ENCODE measurements at places on chromosomes 7 and 10.

GRCh38 chr7:70098905-70099672 lies 500.8 kb downstream of the AUTS2 start:
- no peak overlapping the region for H3K4me3 ChIP-seq
- no peak for DNase-seq
- H3K27ac ChIP-seq, result no peak overlapping the region
- peaks cover 2% of the 10 kb centered on the region for H3K4me1 ChIP-seq

- H3K27ac ChIP-seq, result no peak overlapping the region
- H3K36me3 ChIP-seq, result no peaks in the 10 kb centered on the region
- H3K27me3 ChIP-seq, result peaks cover 9% of the 10 kb centered on the region
- no peak overlapping the region for H3K4me3 ChIP-seq
Measured at GRCh38 chr10:113239566-113240350, 289.7 kb downstream of the TCF7L2 start.

GRCh38 chr10:17059197-17059688 lies 70.4 kb downstream of the CUBN start:
- H3K4me3 ChIP-seq, result no peak overlapping the region
- no peak overlapping the region for H3K27ac ChIP-seq
- peaks cover 5% of the 10 kb centered on the region for H3K36me3 ChIP-seq
- DNase-seq, result no peak
- H3K27me3 ChIP-seq, result no peaks in the 10 kb centered on the region

- peak overlapping the region; percentile 38 for H3K27ac ChIP-seq
- no peak for DNase-seq
- peaks cover 1% of the 10 kb centered on the region for H3K27me3 ChIP-seq
- peaks cover 6% of the 10 kb centered on the region for H3K4me1 ChIP-seq
Measured at GRCh38 chr10:2978574-2979273, 88.6 kb upstream of the PFKP start.

- no peaks in the 10 kb centered on the region for H3K36me3 ChIP-seq
- H3K4me3 ChIP-seq, result no peak overlapping the region
- H3K27me3 ChIP-seq, result peaks cover 5% of the 10 kb centered on the region
- H3K27ac ChIP-seq, result no peak overlapping the region
Measured at GRCh38 chr10:99297033-99297432, 32.1 kb upstream of the CNNM1 start.

- H3K4me3 ChIP-seq, result no peak overlapping the region
- DNase-seq, result no peak
- no peaks in the 10 kb centered on the region for H3K36me3 ChIP-seq
- peaks cover 3% of the 10 kb centered on the region for H3K27me3 ChIP-seq
Measured at GRCh38 chr7:121416533-121416932, 20.4 kb upstream of the FAM3C start.

- H3K4me3 ChIP-seq, result no peak overlapping the region
- peaks cover 3% of the 10 kb centered on the region for H3K27me3 ChIP-seq
- no peak overlapping the region for H3K27ac ChIP-seq
Measured at GRCh38 chr7:17444673-17445072, 146.2 kb downstream of the AHR start.

DNA sequence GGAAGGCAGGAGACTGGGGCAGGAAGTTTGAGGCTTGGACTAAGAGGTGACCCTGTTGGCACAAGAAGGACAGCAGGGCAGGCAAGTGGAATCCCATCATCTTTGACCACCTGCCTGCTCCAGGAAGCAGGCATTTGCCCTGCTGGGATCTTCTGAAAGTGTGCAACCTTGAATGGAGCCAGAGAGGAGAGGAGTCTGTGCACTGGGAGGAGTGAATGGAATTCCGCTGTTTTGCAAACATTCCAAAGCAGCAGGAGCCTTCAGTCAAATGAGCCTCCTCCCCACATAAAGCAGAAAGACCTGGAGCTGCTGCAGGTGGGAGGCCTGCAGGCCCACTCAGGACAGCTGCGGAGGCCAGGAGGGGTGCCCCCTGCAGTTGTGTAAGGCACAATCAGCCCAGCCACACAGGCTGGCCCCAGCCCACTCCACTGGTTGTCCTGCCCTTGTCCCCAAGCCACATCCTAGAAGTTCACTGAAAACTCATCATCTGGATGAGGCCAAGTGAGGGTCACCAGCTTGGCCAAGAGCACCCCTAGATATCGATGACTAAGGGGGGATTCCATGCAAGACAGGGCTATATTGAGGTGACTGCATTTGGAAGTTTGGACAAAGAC lies 249.5 kb downstream of the RPS24 start:
- peaks cover 10% of the 10 kb centered on the region for H3K27me3 ChIP-seq
- H3K4me1 ChIP-seq, result no peaks in the 10 kb centered on the region
- no peak overlapping the region for H3K27ac ChIP-seq
- no peak for DNase-seq

- no peaks in the 10 kb centered on the region for H3K27me3 ChIP-seq
- H3K4me1 ChIP-seq, result no peaks in the 10 kb centered on the region
- H3K4me3 ChIP-seq, result no peak overlapping the region
- peaks cover 12% of the 10 kb centered on the region for H3K36me3 ChIP-seq
- H3K27ac ChIP-seq, result no peak overlapping the region
- no peak for DNase-seq
Measured at GRCh38 chr10:89609833-89610346, 35.2 kb downstream of the PANK1 start.

GRCh38 chr7:39453743-39454355 lies 112.4 kb upstream of the YAE1 start:
- H3K36me3 ChIP-seq, result no peaks in the 10 kb centered on the region
- no peaks in the 10 kb centered on the region for H3K4me1 ChIP-seq
- no peak overlapping the region for H3K4me3 ChIP-seq
- peak; percentile 20 for DNase-seq

GRCh38 chr7:85054306-85054705 lies 132.6 kb downstream of the SEMA3D start:
- H3K4me1 ChIP-seq, result no peaks in the 10 kb centered on the region
- no peak overlapping the region for H3K4me3 ChIP-seq
- no peaks in the 10 kb centered on the region for H3K36me3 ChIP-seq
- no peak for DNase-seq
- H3K27ac ChIP-seq, result no peak overlapping the region

- H3K27me3 ChIP-seq, result no peaks in the 10 kb centered on the region
- peaks cover 2% of the 10 kb centered on the region for H3K4me1 ChIP-seq
- no peak for DNase-seq
- H3K4me3 ChIP-seq, result no peak overlapping the region
- H3K27ac ChIP-seq, result no peak overlapping the region
Measured at GRCh38 chr10:75238182-75239095, 2.7 kb upstream of the COMTD1 start.

GRCh38 chr7:137032436-137032835 lies 164.0 kb downstream of the CHRM2 start:
- no peaks in the 10 kb centered on the region for H3K4me1 ChIP-seq
- no peak overlapping the region for H3K4me3 ChIP-seq
- H3K36me3 ChIP-seq, result no peaks in the 10 kb centered on the region

GRCh38 chr10:1923586-1923985 lies 186.3 kb upstream of the ADARB2 start:
- H3K27ac ChIP-seq, result no peak overlapping the region
- no peaks in the 10 kb centered on the region for H3K36me3 ChIP-seq
- H3K4me1 ChIP-seq, result peaks cover 2% of the 10 kb centered on the region
- peaks cover 9% of the 10 kb centered on the region for H3K27me3 ChIP-seq
- no peak for DNase-seq

GRCh38 chr7:44769776-44770294 lies 21.2 kb downstream of the ZMIZ2 start:
- H3K4me3 ChIP-seq, result peak overlapping the region; percentile 45
- H3K36me3 ChIP-seq, result peaks cover 14% of the 10 kb centered on the region
- H3K27ac ChIP-seq, result peak overlapping the region; percentile 75
- peaks cover 40% of the 10 kb centered on the region for H3K4me1 ChIP-seq
- no peak for DNase-seq

- H3K27ac ChIP-seq, result no peak overlapping the region
- peaks cover 24% of the 10 kb centered on the region for H3K4me1 ChIP-seq
- no peaks in the 10 kb centered on the region for H3K36me3 ChIP-seq
- H3K4me3 ChIP-seq, result no peak overlapping the region
- no peaks in the 10 kb centered on the region for H3K27me3 ChIP-seq
Measured at GRCh38 chr10:62618576-62619412, 185.7 kb upstream of the ADO start.

DNA sequence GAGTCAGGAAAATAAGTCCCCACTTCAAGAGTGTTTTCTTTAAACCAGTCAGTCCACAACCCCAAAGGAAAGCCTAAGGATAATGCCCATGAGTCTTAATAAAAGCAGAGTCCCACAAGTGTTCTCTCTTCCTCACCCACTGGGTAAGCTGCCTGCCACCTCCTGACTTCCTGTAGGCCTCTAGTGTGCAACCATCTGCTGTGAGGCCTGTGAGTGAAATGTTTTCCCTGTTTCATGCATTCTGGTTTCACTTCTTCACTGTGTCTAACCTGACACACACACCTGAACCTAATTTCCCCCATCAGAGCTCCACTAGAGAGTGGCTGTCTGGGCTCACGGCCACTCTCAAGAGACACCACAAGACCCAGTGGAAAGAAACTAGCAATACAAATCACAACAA lies 38.9 kb upstream of the GDF10 start:
- H3K27ac ChIP-seq, result peak overlapping the region; percentile 94
- peaks cover 39% of the 10 kb centered on the region for H3K4me1 ChIP-seq
- H3K27me3 ChIP-seq, result no peaks in the 10 kb centered on the region
- H3K4me3 ChIP-seq, result peak overlapping the region; percentile 60

DNA sequence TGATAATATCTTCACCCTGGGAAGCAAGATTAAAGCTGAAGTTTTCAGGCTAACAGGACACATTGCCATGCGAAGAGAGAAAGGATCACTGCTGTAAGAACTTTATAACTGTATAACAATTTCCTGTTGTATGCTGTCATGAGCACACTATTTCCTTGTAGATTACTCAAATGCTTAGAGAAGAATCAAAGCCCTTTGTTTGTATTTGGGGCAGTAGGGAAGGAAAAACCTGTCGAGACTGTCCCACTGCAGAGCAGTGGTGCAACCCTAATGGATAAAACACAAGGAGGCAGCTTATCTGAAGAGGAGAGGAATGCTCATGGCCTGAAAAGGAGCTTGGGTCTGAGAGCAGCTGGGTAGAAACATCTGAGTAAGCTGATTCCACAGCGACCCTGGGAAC lies 327.7 kb upstream of the NPSR1 start:
- no peak for DNase-seq
- no peaks in the 10 kb centered on the region for H3K36me3 ChIP-seq
- no peaks in the 10 kb centered on the region for H3K27me3 ChIP-seq
- H3K27ac ChIP-seq, result no peak overlapping the region
- no peak overlapping the region for H3K4me3 ChIP-seq
- H3K4me1 ChIP-seq, result no peaks in the 10 kb centered on the region

DNA sequence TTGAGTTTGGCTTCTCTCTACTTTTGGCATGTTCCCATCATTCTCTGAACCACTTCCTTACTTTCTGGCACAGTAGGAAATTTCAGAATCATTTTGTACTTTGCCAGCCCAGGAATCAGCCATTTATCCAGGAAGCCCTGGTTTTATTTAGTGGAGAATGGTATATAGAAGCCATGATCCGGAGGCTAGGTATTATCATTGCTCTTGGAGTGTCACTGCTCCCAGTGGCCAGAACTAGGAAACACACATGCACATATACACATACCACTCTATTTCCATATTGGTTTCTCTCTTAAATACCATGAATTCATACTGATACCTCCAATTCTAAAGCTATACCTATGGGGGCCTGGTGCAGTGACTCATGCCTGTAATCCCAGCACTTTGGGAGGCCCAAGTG lies 36.3 kb downstream of the SUFU start:
- no peak overlapping the region for H3K27ac ChIP-seq
- peaks cover 4% of the 10 kb centered on the region for H3K4me1 ChIP-seq
- no peak for DNase-seq
- peaks cover 13% of the 10 kb centered on the region for H3K36me3 ChIP-seq
- H3K27me3 ChIP-seq, result no peaks in the 10 kb centered on the region
- no peak overlapping the region for H3K4me3 ChIP-seq

GRCh38 chr10:121823993-121824463 lies 103.8 kb downstream of the ATE1 start:
- DNase-seq, result no peak
- H3K27ac ChIP-seq, result no peak overlapping the region
- peaks cover 12% of the 10 kb centered on the region for H3K36me3 ChIP-seq
- H3K4me3 ChIP-seq, result no peak overlapping the region
- no peaks in the 10 kb centered on the region for H3K27me3 ChIP-seq

GRCh38 chr10:29304264-29304994 lies 15.6 kb downstream of the LYZL1 start:
- peaks cover 3% of the 10 kb centered on the region for H3K4me1 ChIP-seq
- peaks cover 2% of the 10 kb centered on the region for H3K36me3 ChIP-seq
- H3K4me3 ChIP-seq, result no peak overlapping the region
- H3K27ac ChIP-seq, result no peak overlapping the region

DNA sequence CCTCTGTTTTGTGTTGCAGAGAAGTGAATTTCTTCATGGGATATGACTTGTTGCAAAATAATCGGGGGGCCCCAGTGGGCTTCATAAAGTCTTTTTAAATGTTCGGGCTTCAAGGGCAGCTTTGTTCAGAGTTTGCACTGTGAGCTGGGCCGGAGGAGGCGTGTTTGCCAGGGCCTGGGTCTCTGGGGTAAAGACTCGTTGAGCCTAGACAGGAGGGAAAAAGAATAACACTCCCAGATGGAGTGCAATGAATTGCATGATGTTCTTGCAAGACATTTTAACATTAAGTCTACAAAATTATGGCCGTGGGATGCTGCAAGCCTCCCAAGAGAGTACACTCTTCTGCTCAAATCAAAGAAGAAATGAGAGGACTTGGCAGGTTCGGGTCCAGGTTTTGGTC lies 23.6 kb downstream of the BMPER start:
- H3K4me3 ChIP-seq, result no peak overlapping the region
- peaks cover 6% of the 10 kb centered on the region for H3K27me3 ChIP-seq
- H3K4me1 ChIP-seq, result no peaks in the 10 kb centered on the region

- H3K4me1 ChIP-seq, result peaks cover 15% of the 10 kb centered on the region
- H3K27ac ChIP-seq, result peak overlapping the region; percentile 63
- H3K27me3 ChIP-seq, result peaks cover 2% of the 10 kb centered on the region
Measured at GRCh38 chr7:150877536-150877935, 25.2 kb downstream of the AOC1 start.

- peaks cover 6% of the 10 kb centered on the region for H3K27me3 ChIP-seq
- peaks cover 4% of the 10 kb centered on the region for H3K36me3 ChIP-seq
- no peak overlapping the region for H3K27ac ChIP-seq
- H3K4me3 ChIP-seq, result no peak overlapping the region
Measured at GRCh38 chr7:139931190-139931934, 102.3 kb downstream of the TBXAS1 start.

DNA sequence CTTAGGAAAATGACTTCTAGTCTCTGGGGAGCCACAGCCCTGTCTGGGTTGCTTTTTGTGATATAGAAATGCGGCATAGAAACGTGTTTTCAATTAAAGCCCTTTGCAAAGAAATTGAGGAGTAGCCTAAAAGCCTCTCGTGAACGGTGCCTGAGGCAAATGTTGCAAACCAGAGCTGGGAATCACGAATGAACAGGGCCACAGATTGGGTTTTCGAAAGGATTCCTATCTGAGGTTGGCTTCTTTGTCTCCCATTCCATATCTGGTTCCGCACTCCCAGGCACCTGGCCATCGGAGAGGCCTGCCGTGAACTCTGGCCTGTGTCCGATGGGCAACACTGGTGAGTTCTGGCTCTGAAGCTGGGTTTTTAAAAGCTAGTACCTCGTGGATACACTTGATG lies 221.6 kb downstream of the TCF7L2 start:
- DNase-seq, result no peak
- H3K4me3 ChIP-seq, result no peak overlapping the region
- H3K27ac ChIP-seq, result no peak overlapping the region

- H3K4me3 ChIP-seq, result no peak overlapping the region
- H3K36me3 ChIP-seq, result no peaks in the 10 kb centered on the region
- no peaks in the 10 kb centered on the region for H3K4me1 ChIP-seq
- peaks cover 7% of the 10 kb centered on the region for H3K27me3 ChIP-seq
- DNase-seq, result no peak
- H3K27ac ChIP-seq, result no peak overlapping the region
Measured at GRCh38 chr10:123678376-123678775, 12.2 kb downstream of the GPR26 start.

All from memory B cell (primary cell).